ENCODE measurements at places on chromosomes 7 and 10. TPM values are rescaled to one million over a fixed set of nuclear protein-coding genes. Genes with fewer than 3 reads are reported as not detected.

The GALNT17 gene
- 0.79 TPM for total RNA-seq

The RET gene
- total RNA-seq, result 0.11 TPM

The DOCK1 gene
- 124 TPM for total RNA-seq

The CALML3 gene
- not detected for total RNA-seq

The SEM1 gene
- 30.6 TPM for total RNA-seq

The ITGB8 gene
- total RNA-seq, result 1.6 TPM

The CASD1 gene
- total RNA-seq, result 16.8 TPM

The KCNMA1 gene
- total RNA-seq, result 91.9 TPM

The NUTM2B gene
- total RNA-seq, result 0.54 TPM

The CABCOCO1 gene
- 3.5 TPM for total RNA-seq

The TBXAS1 gene
- 5.0 TPM for total RNA-seq

The SDK1 gene
- 1.6 TPM for total RNA-seq

The PRPS1L1 gene
- not detected for total RNA-seq

The ECHDC3 gene
- 5.2 TPM for total RNA-seq

The VGF gene
- 0.76 TPM for total RNA-seq

The PHYHIPL gene
- total RNA-seq, result not detected

The ABCA13 gene
- under 0.01 TPM for total RNA-seq

The TSPAN33 gene
- total RNA-seq, result 0.65 TPM

The GPR15LG gene
- total RNA-seq, result not detected

The RPEL1 gene
- not detected for total RNA-seq

The SFTPA1 gene
- not detected for total RNA-seq

The ZNF138 gene
- total RNA-seq, result 4.3 TPM

The RBP4 gene
- 0.79 TPM for total RNA-seq

The LIPA gene
- total RNA-seq, result 114 TPM

The SLC18A3 gene
- total RNA-seq, result 44.6 TPM

The NPSR1 gene
- not detected for total RNA-seq

The GRM8 gene
- 0.43 TPM for total RNA-seq

The SOSTDC1 gene
- total RNA-seq, result not detected
